ENCODE measurements at places on chromosomes 7 and 10.

GRCh38 chr10:34967335-34967880 is 122.7 kb downstream of the CUL2 start:
- DNase-seq: no peak

GRCh38 chr10:114869520-114869892 is 47.9 kb downstream of the FHIP2A start:
- DNase-seq: no peak

- no peak for DNase-seq
Observed at GRCh38 chr10:62853710-62854109, 37.5 kb upstream of the EGR2 start.

GRCh38 chr10:86389441-86390193 is 23.0 kb upstream of the GRID1 start:
- no peak for DNase-seq

GRCh38 chr7:65966146-65966545 is 15.9 kb downstream of the GUSB start:
- DNase-seq: no peak

Data from stimulated activated CD4-positive, alpha-beta T cell treated with anti-CD3 and anti-CD28 coated beads, Interleukin-1b, Interleukin-23, amount 100 ng/mL, for 1 hour (primary cell).